ENCODE measurements at places on chromosomes 3 and 15.

DNA sequence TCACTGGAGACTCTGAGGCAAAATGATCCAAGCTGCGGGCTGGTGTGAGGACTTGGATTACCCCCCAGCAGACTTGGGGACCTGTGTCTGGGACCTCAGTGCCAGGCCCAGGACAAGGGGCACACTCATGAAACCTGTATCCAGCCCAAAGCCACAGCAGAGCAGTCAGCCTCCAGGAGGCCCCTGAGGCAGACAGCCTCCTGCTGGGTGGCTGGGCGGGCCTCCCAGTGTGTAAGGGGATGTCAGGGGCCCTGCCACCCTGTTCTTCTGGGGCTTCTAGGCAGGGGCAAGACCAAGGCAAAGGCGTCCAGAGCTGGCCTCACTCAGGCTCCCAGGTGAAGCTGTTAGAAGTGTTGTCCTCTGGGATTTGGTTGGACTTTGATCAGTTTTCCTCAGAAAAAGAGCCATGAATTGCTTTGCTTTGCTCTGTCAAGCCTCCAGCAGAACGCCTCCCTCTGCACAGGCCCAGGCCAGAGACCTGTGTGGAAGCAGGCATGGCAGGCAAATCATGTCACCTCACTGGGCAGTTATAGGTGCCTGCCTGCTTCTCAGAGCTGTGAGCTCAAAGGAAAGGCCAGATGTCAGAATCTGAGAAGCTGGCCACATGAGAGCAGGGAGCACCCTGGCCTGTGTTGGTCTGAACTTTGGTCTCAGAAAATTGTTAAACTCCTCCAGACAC, 77.4 kb downstream of the SMAD6 start:
- no peak for DNase-seq

GRCh38 chr15:39776068-39776467, 6.6 kb downstream of the FSIP1 start:
- no peak for DNase-seq

DNA sequence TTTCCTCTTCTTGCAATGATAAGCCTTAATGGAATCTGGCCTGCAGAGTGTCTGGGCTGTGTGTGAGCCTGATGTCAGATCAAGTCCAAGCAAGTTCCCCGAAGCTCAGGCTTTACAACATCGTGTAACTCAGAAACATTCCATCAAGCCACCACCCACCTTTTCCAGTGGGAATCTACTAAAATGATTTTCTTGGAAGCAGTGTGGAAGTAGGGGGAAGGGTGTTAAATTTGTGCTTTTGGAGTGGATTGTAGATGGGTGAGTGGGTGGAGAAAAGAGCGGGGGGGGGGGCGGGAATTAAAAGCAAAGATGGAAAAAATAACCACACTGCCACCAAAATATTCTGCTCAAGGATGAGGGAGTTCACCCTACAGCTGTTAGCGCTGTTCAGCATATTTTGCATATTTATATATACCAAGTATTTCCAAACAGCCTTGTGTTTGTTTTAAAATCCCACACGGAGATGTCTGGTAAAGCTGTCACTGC, 53.6 kb downstream of the VGLL3 start:
- DNase-seq: no peak

DNA sequence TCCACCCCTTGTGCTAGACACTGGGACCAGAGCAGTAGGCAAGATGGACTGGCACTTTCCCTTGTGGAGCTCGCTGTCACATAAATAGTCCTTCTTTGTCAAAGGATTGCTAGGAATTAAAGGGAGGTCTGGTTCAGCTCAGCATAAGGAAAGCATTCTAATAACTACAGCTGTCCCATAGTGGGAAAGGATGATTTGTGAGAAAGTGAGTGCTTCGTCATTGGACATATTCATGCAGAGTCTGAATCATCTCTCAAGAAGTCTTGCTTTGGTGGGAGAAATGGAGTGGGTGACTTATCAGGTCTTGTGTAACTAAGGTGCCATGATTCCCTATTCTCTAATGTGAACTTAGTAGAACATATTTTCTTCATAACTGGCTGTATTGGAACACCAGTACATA, 14.7 kb downstream of the PPARG start:
- no peak for DNase-seq

- no peak for DNase-seq
Observed at GRCh38 chr3:147210676-147211075, 195.7 kb downstream of the ZIC4 start.

DNA sequence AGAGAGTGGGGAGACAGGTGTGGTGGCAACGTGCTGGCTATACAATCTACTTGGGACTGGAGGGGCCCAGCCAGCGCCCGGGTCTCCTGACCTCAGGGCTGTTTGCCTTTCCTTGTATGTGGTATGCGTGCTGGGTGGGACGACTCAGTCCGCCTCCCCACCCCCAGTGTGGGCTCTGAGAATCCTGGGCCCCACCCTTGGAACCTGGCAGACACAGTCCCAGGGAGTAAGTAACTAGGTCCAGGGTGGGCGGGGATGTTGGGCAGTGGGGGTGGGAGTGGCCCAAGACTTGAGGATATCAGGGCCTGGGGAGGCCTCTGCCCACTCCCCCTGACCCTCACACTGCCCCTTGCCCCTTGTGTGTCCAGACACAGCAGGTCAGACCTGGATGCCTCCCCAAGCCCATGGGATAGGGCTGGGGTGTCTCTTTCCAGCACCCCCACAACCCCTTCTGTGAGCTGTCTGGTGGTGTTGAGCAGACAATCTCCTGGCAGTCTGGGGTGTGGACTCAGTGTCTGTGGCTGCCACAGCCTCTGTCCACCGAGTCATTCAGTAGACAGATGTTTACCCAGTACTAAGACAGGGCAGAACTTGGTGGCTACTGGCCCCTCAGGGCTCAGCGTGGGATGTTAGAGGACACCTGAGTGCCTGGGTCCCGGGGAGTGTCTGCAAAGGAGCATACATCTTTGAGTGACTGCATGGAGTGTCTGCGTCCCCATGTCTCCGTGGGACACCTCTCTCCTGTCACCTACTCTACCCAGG, 1.3 kb downstream of the CHST13 start:
- no peak for DNase-seq

- no peak for DNase-seq
Observed at GRCh38 chr3:38109580-38110313, 27.2 kb downstream of the ACAA1 start.

GRCh38 chr15:99120050-99120777, 15.3 kb downstream of the SYNM start:
- DNase-seq: no peak

GRCh38 chr15:71278989-71279756, 163.9 kb downstream of the THSD4 start:
- no peak for DNase-seq

DNA sequence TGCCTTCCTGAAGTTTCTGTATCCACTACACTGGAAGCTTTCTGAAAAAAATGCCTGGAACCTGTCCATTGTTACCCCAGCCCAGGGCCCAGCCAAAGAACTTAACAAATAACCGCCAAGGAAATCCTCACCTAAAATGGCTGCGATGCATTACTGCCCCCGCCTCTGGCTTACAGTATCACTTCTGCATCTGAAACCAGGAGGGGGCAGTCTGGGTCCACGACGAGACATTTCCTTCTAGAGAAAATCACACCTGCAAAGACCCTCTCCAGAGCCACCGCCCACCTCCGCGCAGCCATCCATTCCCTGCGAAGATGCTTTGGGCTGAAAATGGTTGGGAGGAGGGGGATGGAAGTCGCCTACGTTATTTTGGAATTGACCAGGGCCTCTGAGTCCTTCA, 22.4 kb upstream of the CELF6 start:
- DNase-seq: peak; percentile 49

DNA sequence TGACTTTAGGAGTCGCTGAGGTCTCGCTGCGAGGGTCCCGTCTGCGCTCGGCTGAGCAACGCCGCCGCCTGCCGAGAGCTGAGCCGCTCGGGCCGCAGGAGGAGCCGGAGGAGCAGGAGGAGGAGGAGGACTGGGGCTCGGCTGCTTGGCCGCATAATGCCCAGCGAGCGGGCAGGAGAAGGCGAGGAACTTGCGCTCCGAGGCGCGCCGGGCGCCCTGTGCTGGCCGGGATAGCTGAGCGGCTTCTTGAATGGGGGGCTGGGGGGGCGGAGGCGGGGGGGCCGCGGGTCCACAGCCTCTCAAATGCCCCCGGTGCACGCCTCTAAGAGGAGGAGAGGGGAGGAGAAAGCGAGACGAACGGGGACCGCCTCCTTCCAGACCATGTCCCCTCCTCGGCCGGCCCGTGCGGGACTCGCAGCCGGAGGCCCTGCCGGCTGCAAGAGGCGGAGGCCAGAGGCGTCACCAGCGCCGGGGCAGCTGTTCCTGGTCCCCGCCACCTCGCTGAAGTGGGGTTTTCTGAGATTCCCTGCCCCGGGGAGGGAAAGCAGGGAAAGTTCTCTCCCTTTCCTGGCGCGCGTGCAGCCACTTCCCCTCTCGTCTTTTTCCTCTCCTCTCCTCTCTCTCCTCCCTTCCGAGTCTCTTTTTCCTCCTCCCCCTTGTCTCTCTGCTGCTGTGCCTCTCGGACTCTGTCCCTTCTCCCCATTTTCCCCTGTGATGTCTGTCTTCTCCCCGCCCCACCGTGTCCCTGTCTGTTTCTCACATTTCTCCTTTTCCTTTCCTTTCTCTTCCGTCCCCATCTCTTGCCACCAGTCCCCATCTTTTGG, at the start of gene ADAMTS9:
Gene ADAMTS9, minus strand, starts transcription at position 220 of the 824 bp plus-strand sequence. CDS start 343 bp downstream, outside the sequence.
- DNase-seq: no peak

All from activated CD4-positive, alpha-beta T cell treated with anti-CD3 and anti-CD28 coated beads for 48 hours (primary cell).